ENCODE measurements at places on chromosomes 6 and 20.

- DNase-seq: no peak
These were observed 26.4 kb upstream of the PHF3 start for GRCh38 chr6:63609231-63609630.

- DNase-seq: no peak
These were observed 114.2 kb upstream of the LY86 start for GRCh38 chr6:6474170-6474920.

- DNase-seq: no peak
These were observed 169.9 kb upstream of the RNF217 start for GRCh38 chr6:124792386-124792785.

- DNase-seq: no peak
These were observed 170.3 kb upstream of the PDE7B start for GRCh38 chr6:135680964-135681913.
